OCI-M1 (cell line): ENCODE measurements at places on chromosomes 1 and 21.

DNA sequence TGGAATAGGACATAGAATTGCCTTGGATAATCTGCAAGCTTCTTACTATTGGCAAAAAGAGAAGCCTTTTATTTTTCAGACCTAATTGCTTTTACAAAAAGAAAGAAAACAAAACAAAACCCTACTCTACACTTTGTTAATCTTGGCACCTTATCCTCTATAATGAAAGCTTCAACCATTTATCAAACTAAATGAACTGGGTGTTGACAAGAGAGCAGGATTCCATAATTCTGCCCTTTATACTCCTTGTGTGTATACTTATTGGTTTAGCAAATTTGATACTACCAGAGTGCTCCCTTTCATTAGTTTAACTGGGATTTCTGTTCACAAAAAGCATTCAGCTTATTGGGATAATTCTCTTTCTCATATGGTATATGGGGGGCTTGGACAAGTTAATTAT lies 3.0 kb upstream of the TMCC2 start:
- DNase-seq, result no peak

DNA sequence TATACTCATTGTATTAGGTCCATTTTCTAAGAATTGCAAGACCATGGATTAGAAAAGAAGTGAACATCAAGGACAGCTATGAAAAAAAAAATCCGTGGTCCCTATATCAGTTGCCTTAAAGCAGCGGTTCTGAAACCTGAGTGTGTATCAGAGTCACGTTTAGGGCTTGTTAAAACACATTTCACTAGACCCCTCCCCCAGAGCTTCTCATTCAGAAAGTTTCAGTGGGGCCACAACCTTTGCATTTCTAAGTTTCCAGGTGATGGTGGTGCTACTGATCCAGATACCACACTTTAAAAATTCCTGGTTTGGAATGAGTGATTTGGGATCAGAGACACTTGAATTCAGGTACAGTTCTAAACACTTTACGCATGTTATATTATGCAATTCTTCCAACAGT lies 96.1 kb upstream of the PRMT6 start:
- DNase-seq, result no peak

DNA sequence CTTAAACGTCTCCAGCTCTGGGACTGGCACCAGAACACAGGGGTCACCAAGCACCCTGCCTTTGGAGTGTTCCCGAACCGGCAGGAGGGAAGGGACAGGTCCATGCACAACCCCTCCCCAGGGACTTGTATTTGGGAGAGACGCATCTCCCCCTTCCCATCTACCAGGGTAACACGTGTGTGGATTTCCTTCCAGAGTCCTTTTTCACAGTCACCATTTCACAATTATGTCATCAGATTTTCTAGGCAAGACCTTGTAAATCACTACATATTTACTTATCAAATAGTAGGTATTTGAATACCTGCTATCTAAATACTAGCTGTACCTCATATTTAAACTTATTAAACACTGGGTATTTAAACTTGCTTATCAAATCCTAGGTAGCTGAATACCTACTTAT lies 57.4 kb upstream of the AJAP1 start:
- DNase-seq, result no peak

- no peak for DNase-seq
These were observed 25.7 kb downstream of the AKNAD1 start for GRCh38 chr1:108831225-108831624.

DNA sequence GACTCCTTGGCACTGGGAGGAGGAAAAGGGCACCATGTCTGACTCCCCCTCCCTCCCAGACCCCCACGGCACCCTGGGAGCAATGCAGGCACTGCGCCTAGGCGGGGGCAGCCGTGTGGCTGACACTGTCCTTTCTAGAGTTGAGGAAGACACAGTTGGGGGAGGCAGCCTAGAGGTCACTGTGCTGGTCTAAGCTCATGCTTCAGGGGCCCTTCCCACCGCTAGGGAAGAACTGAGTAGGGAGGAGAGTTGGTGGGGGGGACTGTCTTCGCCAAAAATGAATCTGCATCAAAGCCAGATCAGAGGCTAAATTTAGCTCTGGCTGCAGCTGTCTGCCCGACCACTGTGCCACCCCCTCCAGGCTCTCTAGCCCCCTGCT lies 3.4 kb downstream of the SEMA6C start:
- no peak for DNase-seq

DNA sequence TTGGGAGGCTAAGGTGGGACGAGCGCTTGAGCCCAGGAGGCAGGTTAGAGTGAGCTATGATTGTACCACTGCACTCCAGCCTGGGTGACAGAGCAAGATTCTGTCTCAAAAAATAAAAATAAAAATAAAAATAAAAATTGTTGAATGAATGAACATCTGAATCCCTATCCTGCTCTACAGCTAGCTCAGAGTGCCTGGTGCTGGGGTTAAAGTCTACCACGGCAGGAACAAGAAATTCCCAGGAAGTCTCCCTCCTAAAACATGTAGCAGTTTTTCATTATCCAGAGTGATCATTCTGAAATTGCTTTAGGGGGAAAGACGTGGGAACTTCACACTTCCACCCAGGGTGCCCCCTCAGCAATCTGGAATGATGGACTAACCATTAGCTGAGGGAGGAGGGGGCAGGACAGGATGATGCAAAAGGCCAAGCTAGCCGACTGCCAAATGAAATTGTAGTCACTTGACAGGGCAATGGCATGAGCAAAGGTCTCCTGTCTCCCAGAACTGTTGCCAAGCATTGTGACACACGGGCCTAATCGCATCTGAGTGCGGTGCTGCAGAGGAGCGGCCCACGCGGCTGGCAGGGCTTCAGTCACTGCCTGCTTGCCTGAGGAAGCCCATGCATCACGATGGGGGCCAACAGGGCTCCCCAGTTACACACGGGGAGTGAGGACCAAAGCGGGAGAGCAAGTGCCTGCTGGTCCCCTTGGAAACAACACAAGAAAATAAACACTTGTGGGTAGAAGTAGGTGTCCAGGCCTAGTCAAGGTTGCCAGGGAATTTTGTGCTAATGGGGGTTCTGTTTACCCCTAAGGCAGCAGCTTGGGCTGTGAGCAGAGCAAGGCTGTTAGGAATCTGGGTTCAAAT lies 85.7 kb downstream of the NENF start:
- DNase-seq, result no peak
